Keratinocyte (primary cell): ENCODE measurements at places on chromosomes 16 and 17. TPM values are rescaled to one million over a fixed set of nuclear protein-coding genes. Genes with fewer than 3 reads are reported as not detected.

DNA sequence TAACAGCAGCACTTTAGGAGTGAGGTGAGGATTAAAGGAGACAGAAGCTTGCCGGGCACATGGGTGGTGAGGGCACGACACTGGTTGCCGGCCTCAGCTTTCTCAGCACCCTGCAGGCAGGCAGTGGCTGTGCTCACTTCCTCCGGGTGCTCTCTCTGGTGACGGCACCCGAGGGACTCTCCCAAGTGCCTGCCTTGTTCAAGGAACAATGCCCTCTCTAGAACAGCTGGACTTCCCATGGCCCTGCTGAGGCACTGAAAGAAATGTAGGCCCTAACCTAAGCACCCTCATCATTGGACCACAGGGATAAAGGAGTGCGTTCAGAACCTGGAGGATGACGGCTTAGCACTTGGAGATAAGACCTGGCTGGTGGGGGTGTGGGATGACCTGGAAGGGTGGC lies 72.7 kb downstream of the N4BP1 start:
- peak overlapping the region; percentile 53 for H3K27ac ChIP-seq
- H3K4me1 ChIP-seq: peaks cover 26% of the 10 kb centered on the region
- no peak for DNase-seq
- peaks cover 17% of the 10 kb centered on the region for H3K36me3 ChIP-seq
- H3K27me3 ChIP-seq: no peaks in the 10 kb centered on the region
- no peak overlapping the region for H3K4me3 ChIP-seq

DNA sequence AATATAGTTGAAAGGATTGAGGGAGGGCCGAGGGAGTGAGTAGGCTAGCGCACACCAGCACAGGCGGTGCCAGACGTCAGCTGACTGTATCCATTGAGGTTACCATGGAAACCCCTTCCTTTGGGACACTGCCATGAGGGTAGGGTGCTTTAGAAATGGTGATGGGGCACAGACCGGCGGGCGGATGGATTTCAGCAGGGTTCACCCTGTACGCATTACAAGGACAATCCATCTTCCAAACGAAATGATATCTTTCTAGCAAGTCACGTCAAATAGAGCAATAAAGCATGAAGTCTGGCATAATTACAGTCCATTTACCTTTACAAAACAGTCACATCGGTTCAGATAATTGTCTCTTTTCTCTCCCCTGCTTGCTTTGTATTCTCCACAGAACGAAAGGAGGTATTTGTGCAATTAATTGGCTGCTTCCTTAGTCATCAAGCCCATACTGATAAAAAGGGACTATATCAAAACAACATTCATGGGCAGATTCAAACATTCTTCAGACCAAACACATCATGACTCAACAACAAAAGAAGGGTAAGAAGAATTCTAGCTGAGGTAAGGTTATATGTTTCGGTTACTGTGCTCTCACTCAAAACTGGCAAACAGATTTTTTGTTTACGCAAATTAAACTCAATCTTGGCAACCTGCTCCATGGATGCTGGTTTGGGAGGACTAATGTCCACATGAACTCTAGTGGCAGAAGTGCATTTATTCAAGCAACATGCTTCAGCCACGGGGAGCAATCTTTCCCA lies 140.6 kb downstream of the CDK5R1 start:
- peaks cover 2% of the 10 kb centered on the region for H3K4me1 ChIP-seq
- DNase-seq: no peak
- no peaks in the 10 kb centered on the region for H3K27me3 ChIP-seq

- no peaks in the 10 kb centered on the region for H3K36me3 ChIP-seq
- DNase-seq: no peak
- H3K27ac ChIP-seq: peak overlapping the region; percentile 75
- peak overlapping the region; percentile 47 for H3K4me3 ChIP-seq
- H3K4me1 ChIP-seq: peaks cover 45% of the 10 kb centered on the region
Observed at GRCh38 chr17:3887804-3888203, 5.0 kb downstream of the CAMKK1 start.

- no peaks in the 10 kb centered on the region for H3K4me1 ChIP-seq
- H3K27me3 ChIP-seq: no peaks in the 10 kb centered on the region
- no peak overlapping the region for H3K27ac ChIP-seq
- no peak overlapping the region for H3K4me3 ChIP-seq
Observed at GRCh38 chr16:12871784-12872183, 29.6 kb upstream of the SHISA9 start.

- no peak overlapping the region for H3K4me3 ChIP-seq
- no peaks in the 10 kb centered on the region for H3K36me3 ChIP-seq
- H3K4me1 ChIP-seq: no peaks in the 10 kb centered on the region
- H3K27ac ChIP-seq: no peak overlapping the region
- DNase-seq: no peak
Observed at GRCh38 chr16:30136971-30137605, 14.1 kb upstream of the MAPK3 start.

DNA sequence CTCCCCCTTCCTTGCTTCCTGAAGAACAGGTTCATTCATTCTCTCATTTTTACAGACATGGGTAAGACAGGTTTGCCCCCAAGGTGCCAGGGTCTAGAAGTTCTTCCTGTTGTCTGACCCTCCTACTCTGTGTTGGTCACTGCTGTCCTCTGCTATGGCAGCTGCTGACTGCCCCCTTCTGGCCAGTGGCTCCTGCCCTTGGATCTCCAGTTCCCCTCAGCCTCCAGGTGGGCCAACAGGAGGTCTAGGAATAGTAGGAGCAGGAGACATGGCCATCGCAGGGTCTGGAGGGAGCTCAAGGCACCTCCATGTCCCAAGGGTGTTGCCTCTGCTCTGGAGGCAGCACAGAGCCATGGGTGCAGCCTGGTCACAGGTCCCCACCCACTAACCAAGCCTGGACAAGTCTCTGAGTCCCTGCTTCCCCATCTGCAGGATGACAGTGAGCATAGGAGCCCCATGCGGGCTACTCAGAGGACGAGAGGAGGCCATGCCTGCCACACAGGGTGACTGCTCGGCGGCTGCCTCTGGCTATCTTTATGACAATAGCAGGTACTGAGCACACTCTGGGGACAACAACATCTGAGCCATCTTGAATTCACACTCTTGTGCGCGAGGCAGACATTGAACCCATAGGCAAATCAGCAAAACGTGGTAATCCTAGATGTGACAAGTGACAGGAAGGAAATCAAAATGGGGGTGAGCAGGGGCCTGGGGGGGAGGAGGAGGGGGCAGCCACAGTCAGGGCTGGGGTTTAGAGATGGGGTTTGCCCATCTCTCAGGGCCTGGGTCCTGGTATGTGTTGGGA lies 27.0 kb upstream of the NXPH3 start:
- no peak overlapping the region for H3K4me3 ChIP-seq
- H3K4me1 ChIP-seq: peaks cover 18% of the 10 kb centered on the region

- H3K36me3 ChIP-seq: peaks cover 17% of the 10 kb centered on the region
- H3K27me3 ChIP-seq: no peaks in the 10 kb centered on the region
- H3K4me3 ChIP-seq: no peak overlapping the region
Observed at GRCh38 chr16:68284847-68285246, 20.5 kb downstream of the SLC7A6 start.

- no peak overlapping the region for H3K27ac ChIP-seq
- DNase-seq: no peak
- H3K27me3 ChIP-seq: no peaks in the 10 kb centered on the region
- H3K4me1 ChIP-seq: no peaks in the 10 kb centered on the region
- peaks cover 10% of the 10 kb centered on the region for H3K36me3 ChIP-seq
Observed at GRCh38 chr16:543301-544164, 16.0 kb downstream of the CAPN15 start.

DNA sequence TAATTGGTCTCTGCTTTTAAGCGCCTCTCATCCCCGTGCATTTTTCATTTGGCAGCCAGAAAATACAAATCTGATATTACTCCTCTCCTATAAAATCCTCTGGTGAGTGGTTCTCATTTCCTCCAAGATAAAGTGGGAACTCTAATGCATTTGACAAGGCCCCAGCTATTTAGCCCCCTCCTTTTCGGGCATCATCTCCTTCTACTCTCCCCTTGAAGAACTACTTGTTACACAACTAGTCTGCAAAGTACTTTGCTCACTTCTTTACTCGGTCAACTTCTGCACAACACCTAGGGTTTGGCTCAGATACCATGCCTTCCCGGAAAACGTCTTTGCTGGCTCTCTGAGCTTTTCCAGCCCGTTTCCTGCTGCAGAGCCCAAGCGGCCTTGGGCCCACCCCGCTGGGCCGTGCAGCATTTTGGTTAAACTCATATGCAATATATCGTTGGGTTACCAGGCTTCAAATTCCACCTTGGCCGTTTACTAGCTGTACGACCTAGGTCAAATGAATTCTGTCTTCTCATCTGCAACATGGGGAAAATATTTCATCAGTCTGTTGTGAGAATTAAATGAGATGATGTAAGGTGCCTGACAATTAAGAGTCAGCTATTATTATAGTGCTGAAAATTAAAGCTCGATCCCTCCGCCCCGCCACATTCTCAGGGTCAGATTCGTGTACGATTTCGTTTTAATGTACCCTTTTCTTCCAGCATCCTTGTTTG lies 883 bp upstream of the TAF15 start:
- no peak for DNase-seq
- peak overlapping the region; percentile 83 for H3K4me3 ChIP-seq
- H3K27ac ChIP-seq: peak overlapping the region; percentile 99
- H3K4me1 ChIP-seq: peaks cover 30% of the 10 kb centered on the region

DNA sequence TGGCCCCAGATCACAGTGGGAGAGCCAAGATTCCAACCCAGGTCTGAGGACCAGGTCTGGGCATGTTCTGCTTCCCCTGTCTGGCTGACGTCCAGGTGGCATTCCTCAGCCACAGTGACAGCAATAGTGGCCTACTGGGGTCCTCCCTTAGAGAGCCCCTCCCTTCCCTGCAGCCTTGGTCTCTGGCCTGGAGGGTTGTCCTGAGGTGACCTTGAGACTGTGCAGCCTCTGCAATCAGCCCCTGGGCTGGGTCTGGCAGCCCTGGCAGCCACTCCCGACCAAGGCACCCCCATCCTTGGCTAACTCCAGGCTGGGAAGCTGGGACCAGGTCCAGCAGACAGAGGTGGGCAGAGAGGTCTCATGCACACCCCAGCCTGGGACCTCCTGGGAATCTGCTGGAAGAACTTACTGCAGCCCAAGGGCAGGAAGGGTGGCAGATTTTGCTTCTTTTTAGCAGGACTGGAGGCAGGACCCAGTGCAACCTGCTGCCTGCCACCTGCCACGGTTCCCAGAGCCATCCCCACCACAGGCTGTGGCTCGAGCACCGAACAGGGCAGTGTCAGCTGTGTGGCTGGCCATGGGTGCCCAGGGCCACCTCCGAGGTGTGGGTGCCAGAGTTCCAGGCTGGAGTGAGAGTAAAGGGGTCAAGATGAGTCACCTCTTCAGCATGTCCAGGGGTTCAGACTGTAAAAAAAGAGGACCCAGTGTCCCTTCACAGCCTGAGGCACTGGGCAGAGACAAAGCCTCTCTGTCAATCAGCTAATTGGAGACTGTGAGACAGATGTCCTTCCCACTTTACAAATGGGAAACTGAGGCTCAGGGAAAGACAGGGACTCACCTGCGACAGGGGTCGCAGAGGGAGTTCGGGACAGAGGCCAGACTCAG lies 12.6 kb downstream of the GRB7 start:
- no peak overlapping the region for H3K27ac ChIP-seq
- H3K4me3 ChIP-seq: no peak overlapping the region
- H3K4me1 ChIP-seq: peaks cover 7% of the 10 kb centered on the region
- DNase-seq: no peak

GNGT2 gene
- not detected in 3 replicates for polyA plus RNA-seq

KRTAP4-6 gene
- polyA plus RNA-seq: not detected in 3 replicates

TUFM gene
- 104 to 145 TPM (median 134 TPM) in 3 replicates for polyA plus RNA-seq
